Melanocyte of skin (primary cell): ENCODE measurements at places on chromosomes 1 and 21. TPM values are rescaled to one million over a fixed set of nuclear protein-coding genes. Genes with fewer than 3 reads are reported as not detected.

Gene UTS2
- total RNA-seq = under 0.01 TPM in 1 of 2 replicates, not detected in the other

Gene CFAP107
- total RNA-seq = not detected in 2 replicates

Gene TMPRSS15
- not detected in 2 replicates for total RNA-seq

Gene NUP210L
- under 0.01 and 0.36 TPM in 2 replicates for total RNA-seq

Gene HORMAD1
- 0.15 TPM in 1 of 2 replicates, not detected in the other for total RNA-seq

Gene RHEX
- not detected in 2 replicates for total RNA-seq

Gene CRYZL1
- 14.1 and 22.2 TPM in 2 replicates for total RNA-seq

Gene LAD1
- 0.34 and 0.36 TPM in 2 replicates for total RNA-seq

Gene C1QTNF12
- not detected in 2 replicates for total RNA-seq

Gene GON4L
- total RNA-seq = 30.6 and 50.9 TPM in 2 replicates

Gene SPRR1B
- not detected in 2 replicates for total RNA-seq

Gene FMO3
- not detected in 2 replicates for total RNA-seq

Gene C8A
- total RNA-seq = not detected in 2 replicates

Gene HLX
- 0.69 and 1.8 TPM in 2 replicates for total RNA-seq

Gene CRP
- total RNA-seq = not detected in 2 replicates

Gene MRPL9
- total RNA-seq = 58.2 and 82.1 TPM in 2 replicates

Gene SLC25A44
- total RNA-seq = 23.3 and 25.5 TPM in 2 replicates

Gene CD48
- total RNA-seq = not detected in 2 replicates

Gene TFF2
- not detected in 2 replicates for total RNA-seq

Gene SMIM34
- not detected in 2 replicates for total RNA-seq

Gene INTS3
- total RNA-seq = 41.0 and 59.8 TPM in 2 replicates

Gene ETNK2
- total RNA-seq = 9.4 and 21.0 TPM in 2 replicates

Gene LCE2B
- not detected in 2 replicates for total RNA-seq
